GM23248 (cell line): ENCODE measurements at places on chromosomes 7 and 10.

DNA sequence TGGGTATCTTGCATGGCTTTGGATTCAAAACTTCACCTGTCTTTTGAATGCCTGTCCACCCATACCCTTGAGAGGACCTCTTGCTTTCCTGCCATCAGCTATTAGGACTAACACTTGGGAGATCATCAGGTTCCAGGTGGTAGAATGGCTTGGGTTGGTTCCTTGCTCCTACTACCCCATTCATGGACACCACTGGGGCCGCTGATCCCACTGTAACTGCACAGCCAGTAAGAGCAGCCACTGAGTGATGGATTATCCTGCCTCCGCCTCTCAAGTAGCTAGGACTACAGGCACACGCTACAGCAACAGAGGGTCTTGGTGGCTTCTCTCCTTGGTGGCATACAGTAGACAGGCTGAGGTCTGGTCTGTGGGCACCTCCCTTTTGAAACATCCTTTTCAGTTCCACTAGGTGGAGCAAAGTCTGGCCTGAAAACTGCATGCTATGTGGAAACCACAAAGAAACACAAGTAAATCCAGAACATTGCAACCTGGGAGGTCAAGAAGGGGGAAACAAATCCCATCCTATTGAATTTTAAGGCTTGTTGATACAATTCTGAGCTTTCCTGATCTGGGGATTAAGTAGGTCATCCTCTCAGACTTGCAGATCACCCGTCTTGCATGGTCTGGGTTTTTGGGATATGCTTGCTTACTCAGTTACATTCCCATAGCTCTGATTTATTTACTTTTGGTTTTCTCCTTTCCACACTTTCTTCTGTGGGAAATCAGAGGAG, 9.4 kb downstream of the WBP1L start:
- DNase-seq = peak; percentile 86

DNA sequence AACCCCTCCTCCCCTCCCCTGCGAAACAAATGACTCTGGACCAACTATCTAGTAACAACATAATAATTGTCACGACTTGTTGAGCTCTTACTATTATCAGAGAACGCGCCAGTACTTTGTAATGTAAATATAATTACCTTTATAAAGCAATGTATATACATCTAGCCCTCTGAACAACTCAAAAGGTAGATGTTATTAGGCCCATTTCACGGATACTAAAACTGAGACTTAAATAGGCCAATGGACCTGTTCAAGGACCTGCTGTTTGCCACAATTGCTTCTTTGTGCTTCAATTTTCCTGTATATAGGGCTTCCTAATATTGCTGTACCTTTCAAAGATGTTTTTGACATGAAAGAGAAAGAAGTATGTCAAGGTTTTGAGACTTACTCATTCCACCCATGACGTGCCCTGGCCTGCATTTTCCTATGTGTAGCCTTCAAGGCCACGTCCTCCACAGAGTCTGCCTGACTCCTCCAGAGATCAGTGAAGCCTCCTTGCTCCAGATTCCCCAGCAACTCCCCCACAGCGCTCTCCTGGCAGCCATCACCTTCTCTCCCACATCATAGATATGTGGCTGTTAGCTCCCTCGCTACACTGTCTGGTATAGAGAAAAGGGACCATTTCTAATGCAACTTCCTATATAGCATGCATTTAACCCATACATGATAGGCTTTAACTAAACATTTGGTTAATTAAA, 156.6 kb downstream of the SKIDA1 start:
- DNase-seq = no peak

GRCh38 chr10:61933859-61934555, 32.5 kb downstream of the ARID5B start:
- DNase-seq = no peak

DNA sequence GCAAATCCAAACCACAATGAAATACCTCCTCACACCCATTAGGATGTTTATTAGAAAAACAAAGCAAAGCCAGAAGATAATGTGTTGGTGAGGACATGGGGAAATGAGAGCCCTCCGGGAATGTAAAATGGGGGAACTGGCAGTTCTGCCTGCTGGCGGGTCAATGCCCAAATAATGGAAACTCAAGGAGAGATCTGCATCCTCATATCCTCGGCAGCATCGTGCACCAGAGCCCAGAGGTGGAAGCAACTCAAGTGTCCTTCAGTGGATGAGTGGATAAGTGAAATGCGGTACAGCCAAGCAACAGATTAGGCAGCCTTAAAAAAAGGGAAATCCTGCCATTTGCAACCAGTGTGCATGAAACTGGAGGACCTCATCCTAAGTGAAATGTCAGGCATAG, 325.2 kb downstream of the WDR37 start:
- DNase-seq = no peak

- no peak for DNase-seq
Measured at GRCh38 chr7:117362294-117362888, 39.5 kb upstream of the WNT2 start.

- no peak for DNase-seq
Measured at GRCh38 chr10:129909531-129910256, 54.4 kb downstream of the EBF3 start.

- peak; percentile 93 for DNase-seq
Measured at GRCh38 chr10:47020471-47020870, 109.2 kb downstream of the PTPN20 start.

DNA sequence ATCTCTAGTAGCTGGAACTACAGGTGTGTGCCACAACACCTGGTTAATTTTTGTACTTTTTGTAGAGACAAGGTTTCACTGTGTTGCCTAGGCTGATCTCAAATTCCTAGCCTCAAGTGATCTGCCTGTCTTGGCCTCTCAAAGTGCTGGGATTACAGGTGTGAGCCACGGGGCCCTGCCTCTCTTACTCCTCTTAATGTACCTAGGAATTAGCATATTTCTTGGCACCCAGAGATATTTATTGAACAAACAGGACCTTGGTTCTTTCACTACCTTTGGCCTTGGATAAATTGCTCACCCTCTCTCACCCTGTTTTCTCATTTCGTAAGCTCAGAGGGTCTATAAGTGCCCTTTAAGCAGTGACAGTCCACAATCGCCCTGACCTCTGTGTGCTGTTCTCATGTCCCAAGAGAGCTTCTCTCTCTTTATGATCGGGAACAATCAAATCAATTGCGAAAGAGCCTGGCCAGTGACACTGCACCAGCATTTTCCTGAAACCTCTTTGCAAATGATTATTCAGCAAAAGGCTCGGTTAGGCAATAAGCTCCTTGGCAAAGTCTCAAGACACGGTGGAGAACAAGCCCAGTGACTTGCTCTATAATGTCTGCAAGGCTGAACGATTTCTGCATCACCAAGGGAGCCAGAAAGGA, 117.7 kb downstream of the APBB1IP start:
- peak; percentile 96 for DNase-seq

GRCh38 chr7:66615699-66616098, 13.0 kb upstream of the KCTD7 start:
- no peak for DNase-seq

DNA sequence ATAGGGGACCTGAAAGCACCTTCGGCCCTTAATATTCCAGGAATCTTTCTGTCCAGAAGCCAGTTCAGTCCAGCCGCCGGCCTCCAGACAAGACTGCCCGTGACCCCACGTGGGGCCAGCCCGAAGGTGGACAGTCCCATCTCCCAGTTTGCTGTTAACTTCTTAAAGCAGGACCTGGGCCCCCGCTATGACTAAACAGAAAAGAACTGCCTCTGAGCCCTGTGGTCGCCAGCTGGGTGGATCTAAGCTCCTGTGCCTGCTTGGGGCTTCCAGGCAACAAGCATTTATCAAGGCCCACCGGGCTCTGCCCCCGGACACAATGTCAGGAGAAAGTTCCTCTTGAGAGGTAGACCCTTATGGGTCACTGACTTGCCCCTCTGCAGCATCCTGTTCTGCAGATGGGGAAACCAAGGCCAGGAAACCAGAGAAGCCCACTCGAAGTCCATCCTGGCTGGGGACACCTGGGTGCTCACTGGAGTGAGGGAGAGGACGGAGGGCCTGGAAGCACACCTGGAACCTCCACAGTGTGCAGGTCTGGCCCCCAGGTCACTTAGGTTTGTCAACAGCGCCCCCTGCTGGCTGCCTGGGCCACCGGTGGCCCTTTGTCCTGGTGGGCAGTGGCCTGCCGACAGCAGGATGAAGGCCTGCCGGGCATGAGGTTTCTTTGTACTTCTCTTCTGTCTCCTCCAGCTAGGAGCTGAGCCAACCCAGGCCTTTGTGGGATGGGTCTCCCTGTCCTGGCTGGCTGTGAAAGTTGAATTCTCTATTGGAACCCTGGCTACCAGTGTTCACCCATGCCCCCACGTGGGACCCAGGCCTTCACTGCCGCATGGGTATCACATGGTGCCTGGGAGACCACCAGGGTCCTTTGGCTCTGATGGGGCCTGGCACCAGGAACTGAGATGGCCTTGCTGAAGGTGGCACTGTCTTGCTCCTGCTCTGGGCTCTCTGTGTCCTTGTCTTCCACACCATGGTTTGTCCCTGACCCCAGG, 128.0 kb downstream of the ZMIZ1 start:
- peak; percentile 71 for DNase-seq

GRCh38 chr7:89332026-89332425, 536.5 kb upstream of the TEX47 start:
- DNase-seq = peak; percentile 3

DNA sequence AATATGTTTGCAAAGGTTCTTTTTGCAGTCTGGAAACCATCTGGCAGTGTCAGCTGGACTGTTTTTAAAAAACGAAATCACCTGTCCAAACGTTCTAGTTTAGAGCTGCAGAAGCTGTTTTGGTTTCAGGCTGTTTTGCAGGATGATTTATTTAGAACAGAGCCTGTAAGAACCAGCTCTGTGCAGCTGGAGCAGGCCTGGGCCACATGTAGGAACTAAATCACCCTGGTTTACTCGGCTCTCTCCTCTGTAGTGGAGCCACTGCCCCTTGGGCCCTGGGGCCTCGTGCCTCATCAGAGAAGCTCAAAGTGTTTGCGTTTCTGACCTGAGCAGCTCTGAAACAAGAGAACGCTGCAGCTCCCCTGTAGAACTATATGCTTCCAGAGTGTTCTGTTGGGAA, 142.5 kb downstream of the ACTR3B start:
- DNase-seq = no peak

DNA sequence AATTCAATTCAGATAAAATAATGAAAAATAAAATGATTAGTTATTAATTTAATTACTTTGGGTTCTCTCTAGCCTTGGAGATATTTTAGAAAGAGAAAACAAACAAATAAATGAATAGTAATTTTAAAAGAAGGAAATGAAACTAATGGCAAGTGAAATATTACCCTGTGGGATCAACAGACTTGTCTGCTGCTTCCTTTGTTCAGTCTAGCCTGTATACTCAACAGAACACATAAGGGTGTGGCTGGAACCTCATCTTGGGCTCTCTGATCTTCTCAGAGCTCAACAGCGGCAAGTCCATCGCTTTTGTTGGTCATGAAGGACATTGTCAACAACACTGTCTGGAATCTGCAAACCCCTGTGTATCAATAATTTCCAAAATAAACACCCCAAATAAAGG, 904.9 kb downstream of the IPMK start:
- no peak for DNase-seq

DNA sequence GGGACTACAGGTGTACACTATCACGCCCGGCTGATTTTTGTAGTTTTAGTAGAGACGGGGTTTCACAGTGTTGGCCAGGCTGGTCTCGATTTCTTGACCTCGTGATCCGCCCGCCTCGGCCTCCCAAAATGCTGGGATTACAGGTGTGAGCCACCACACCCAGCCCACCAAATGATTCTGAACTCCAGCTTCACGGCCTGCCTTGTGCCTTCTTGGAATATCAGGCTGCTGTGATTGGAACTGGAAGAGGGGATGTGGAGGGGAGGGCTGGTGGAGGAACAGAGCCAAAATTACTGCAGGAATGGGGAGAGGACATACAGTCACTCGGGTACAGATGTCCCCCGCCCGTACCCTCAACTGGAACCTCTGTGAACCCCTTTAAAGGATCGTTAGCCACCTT, 268.4 kb downstream of the ACTR3B start:
- DNase-seq = no peak

DNA sequence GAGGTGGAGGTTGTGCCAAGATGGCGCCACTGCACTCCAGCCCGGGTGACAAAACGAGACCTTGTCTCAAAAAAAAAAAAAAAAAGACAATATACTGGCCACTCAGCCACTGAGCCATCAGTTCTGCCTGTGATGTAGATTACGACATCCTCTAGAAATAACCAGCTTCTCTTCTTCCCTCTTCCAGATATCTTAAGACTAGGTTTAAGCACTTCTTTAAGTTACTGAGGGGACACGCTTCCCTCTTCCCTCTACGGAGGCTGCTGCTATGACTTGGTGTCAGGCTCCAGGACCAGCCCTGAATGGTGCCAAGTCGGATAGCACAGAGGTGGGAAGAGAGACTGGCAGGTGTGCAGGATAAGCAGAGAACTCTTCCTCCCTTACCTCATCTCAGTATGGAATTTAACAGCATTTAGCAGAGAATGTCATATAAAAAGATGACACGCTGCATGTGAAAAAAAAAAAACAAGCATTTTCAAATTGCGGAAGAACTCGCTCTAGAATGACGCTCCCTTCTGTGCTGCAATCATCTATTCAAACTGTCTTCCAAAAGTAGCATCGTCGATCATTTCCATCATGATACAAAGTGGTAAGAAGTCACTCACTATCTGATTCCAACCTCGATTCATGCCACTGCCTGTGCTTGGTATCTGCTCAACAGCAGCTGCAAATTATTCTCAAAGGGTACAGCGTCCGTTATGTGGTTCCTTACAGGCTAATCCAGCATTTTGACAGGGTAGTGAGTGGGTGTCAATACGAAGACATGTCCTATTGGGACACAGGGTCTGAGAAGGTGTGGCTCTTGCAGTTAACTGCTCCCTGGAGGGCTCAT, 13.8 kb downstream of the DAGLB start:
- no peak for DNase-seq

DNA sequence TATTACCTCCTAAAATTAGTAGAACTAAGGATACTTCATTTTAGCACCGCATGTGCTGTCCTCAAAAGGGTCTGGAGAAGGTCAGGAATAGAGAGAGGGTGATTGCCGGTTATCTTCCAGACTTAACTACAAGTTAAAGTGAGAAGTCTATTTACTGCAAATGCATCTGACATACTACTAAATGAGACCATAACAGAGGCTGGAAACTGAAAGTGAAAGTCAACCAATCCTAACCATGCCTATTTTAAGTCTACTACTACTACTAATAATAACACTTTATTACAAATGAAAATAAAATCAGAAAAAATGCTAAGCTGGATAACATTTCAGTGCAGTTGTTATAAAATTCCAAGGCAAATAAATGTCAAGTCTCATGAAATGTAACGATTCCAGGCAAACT, 244.7 kb downstream of the KIF20B start:
- peak; percentile 7 for DNase-seq

DNA sequence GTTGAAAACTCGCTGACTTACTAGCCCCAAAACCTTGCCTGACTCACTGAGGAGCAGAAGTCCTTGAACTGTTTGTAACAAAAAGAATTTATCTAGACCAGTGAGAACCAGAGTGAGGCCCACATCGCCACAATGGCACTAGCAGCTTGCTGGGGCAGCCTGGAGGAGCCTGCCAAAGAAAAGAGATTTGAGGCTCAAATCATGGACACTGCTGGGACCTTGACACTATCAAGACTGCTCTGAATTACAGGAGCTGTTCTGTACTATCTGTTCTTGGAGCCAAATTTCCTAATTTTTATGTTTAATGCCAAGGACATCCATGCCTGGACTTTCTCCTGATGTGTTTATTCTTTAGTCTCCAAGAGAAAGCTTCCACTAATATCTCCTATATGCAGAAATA, 82.0 kb upstream of the JCAD start:
- no peak for DNase-seq

- no peak for DNase-seq
Measured at GRCh38 chr7:24873944-24874343, 106.0 kb downstream of the OSBPL3 start.

- no peak for DNase-seq
Measured at GRCh38 chr7:94643771-94644545, 12.0 kb downstream of the SGCE start.

- no peak for DNase-seq
Measured at GRCh38 chr10:9470581-9470980, 1416.1 kb downstream of the GATA3 start.
